ENCODE measurements at places on chromosomes 3 and 15.

GRCh38 chr3:87765256-87765655, 293.5 kb downstream of the CGGBP1 start:
- DNase-seq = no peak

- no peak for DNase-seq
Observed at GRCh38 chr3:115698851-115699591, 75.7 kb downstream of the GAP43 start.

DNA sequence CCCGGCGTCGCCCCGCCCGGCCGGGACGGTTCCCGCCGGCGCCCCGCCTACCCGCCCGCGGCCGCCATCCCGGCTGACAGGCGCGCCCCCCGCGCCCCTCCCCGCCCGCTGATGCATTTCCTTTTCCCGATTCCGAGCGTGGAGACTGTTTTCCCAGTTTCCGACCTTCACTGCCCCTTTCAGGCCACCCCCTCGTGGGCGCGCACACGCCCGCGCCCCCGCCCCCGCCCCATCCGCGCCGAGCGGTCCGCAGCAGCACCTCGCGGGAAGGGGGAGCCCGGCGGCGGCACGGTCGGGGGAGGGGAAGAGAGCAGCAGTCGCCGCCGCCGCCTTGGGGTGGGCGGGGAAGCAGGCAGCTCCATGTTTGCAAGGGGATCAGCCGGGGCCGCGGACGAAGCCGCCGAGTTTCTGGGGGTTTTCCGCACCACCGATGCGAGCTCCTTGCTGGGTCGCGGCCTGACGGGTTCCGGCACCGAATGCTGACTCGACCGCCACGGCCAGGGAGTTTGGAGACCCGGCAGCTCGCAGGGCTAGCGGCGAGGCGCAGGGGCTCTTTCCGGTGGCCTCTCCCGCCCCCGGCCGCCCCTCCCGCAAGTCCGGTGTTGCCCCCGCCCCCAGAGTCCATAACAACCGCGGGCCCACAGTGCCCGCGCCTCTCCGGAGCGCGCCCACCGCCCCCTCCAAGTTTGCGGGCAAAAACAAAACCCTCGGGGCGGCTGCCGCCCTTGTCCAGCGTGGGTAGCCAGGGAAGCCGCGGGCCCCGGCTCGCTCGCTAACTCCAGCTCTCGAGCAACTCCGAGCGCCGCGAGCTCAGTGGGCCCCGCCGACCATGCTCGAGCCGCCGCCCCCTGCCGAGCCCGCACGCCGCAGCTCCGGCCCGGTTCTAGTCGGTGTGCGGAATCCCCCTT, 3.2 kb upstream of the SIN3A start:
- no peak for DNase-seq

DNA sequence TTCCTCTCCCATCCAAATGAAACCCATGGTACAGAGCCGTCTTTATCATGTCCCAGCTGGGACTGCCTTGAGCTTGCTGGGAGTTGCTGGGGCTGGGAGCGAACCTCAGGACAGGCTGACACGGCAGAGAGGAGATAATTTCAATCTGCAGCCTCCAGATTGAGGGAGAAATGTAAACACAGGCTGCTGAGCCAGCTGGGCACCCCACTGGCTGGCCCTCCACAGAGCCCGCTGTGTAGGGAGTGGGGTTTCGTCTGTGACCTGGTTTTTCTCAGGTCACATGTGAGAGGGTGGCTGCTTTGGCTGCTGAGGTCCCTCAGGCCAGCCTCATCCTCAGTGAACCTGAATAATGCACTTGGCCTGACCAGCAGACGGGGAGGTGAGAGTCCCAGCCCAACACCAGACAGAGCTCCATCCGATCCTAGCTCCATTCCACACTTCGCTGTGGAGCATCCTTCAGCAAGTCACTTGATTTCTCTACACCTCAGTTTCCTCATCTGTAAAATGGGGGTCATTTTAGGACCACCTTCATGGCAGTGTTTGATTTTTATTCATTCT, 121.6 kb upstream of the MRPS22 start:
- DNase-seq = no peak

DNA sequence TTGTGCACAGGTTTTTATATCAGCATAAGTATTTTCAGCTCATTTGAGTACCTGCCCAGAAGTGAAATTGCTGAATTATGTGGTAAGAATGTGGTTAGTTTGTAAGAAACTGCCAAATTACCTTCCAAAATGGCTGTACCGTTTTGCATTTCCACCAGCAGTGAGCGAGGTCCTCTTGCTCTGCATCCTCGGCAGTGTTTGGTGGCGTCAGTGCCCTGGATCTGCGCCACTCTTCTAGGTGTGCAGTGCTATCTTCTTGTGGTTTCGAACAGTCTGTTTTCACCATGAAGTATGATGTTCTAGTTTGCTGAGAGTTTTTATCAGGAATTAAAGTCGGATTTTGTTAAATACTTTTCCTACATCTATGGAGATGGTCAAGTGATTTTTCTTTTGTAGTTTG, 24.8 kb upstream of the PCSK6 start:
- DNase-seq = no peak

- DNase-seq = no peak
Observed at GRCh38 chr3:181292984-181293383, 303.4 kb upstream of the DNAJC19 start.

DNA sequence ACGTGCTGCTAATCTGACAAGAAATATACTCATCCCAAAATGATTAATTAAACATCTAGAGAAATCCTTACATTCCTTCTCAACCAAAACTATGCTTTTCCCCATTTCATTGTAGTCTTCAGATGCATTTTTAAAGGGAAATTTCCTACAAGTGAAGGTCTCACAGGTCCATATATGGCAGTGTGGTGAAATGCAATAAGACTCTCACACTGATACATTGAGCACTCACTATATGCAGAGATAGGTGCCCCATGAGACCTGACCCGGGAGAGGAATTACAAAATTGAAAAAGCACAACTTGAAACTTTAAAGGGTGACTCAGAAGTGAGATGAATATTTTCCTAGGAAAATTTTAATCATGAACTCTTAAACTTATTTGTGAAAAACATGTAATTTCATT, 629.2 kb upstream of the NAALADL2 start:
- DNase-seq = peak; percentile 18

GRCh38 chr3:20015525-20015924, 3.5 kb upstream of the PP2D1 start:
- DNase-seq = no peak

DNA sequence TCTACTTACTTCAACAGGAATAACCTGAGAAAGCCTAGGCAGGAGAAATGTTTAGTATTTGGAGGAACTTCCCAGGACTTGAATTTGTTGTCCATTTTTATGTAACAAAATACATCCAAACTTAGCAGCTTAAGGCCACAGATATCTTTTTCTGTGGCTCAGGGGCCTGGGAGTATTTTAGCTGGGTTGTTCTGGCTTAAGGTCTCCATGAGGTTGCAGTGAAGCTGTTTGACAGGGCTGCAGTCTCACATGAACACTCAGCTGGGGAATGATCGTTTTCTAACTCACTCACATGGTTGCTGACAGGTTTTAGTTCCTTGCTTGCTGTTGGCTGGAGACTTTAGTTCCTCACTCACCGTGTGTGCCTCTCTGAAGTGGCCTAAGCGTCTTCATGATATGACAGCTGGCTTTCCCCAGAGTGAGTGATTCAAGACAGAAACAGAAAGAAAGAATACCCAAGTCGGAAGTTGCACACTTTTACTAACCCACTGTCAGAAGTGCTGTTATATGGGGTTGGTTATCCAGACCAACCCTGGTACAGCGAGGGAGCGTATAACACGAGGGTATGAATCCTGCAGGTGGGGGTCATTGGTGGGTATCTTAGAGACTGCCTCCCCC, 229.7 kb upstream of the TBL1XR1 start:
- DNase-seq = no peak

Measured in EL (cell line).